ENCODE measurements at places on chromosomes 5 and 9.
A peak's percentile ranks its signal among the peaks of the same experiment; 100 is the strongest.

DNA sequence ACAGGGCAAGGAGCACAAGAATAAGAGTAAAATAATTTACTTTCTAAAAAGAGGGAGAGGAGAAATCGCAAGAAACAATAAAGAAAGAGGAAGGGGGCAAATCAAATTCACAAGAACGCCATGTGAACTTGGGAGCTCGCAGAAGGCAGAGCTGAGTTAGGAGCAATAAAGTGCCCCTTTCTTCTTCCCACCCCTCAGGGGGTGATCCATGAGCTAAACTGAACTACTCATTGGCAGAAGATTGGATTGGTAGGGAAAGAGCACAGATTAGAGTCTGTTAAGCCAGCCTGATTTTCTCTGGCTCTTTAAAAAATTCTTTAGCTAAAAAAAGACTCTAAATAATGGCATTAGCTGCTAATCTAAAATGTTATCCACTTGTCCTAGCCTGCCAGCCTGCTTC lies 307.5 kb downstream of the EBF1 start:
- H3K27me3 ChIP-seq = peaks cover 4% of the 10 kb centered on the region
- H3K36me3 ChIP-seq = no peaks in the 10 kb centered on the region
- no peak for DNase-seq
- H3K4me3 ChIP-seq = no peak overlapping the region
- no peaks in the 10 kb centered on the region for H3K4me1 ChIP-seq

GRCh38 chr5:177553671-177554429 lies 513 bp downstream of the FAM193B start:
- peak overlapping the region; percentile 78 for H3K27ac ChIP-seq
- H3K4me3 ChIP-seq = peak overlapping the region; percentile 96
- peaks cover 25% of the 10 kb centered on the region for H3K4me1 ChIP-seq
- peak; percentile 50 for DNase-seq
- peaks cover 5% of the 10 kb centered on the region for H3K36me3 ChIP-seq

DNA sequence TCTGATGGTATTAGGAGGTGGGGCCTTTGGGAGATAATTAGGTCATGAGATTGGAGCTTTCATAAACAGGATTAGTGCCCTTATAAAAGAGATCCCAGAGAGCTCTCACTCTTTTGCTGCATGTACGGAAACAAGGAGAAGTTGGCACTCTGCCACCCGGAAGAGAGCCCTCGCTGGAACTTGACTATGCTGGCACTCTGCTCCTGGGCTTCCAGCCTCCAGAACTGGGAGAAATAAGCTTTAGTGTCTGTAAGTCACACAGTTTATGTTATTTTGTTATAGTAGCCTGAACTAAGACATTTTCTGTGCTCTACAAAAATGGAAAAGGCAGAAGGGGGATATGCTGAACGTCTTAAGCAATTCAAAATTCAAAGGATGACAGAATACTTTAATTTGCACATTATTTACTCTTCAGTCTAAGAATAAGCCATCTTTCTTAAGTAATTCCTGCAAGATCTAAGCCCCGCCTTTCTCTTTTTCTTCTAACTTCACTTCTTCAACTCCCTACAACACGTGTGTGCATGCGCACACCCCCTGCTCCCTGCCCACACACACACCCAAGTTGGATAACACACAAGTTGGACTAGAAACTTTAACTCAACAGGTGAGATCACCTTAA lies 17.3 kb downstream of the NFIB start:
- H3K27me3 ChIP-seq = no peaks in the 10 kb centered on the region
- no peak overlapping the region for H3K27ac ChIP-seq
- no peaks in the 10 kb centered on the region for H3K36me3 ChIP-seq
- no peak overlapping the region for H3K4me3 ChIP-seq
- peaks cover 16% of the 10 kb centered on the region for H3K4me1 ChIP-seq

DNA sequence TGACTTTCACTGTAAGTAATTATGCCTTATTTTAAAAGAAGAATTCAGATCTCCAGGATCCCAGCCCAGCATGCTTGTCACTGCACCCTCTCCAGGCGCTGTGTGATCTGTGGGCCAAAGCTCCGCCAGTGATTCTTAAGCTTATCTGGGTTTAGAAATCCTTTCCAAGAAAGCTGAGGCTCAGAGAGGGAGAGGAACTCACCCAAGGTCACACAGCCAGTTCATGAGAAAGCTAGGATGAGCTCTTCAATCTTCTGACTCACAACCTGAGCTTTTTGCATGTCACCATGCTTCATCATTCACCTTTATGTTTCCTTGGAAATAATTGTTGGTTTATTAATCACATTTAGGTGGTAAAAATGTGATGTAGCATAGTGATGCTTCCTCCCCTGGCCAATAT lies 136.6 kb upstream of the HAND1 start:
- no peak for DNase-seq
- H3K4me1 ChIP-seq = peaks cover 8% of the 10 kb centered on the region
- H3K4me3 ChIP-seq = no peak overlapping the region
- H3K27ac ChIP-seq = no peak overlapping the region
- H3K36me3 ChIP-seq = no peaks in the 10 kb centered on the region

GRCh38 chr9:76629205-76629990 lies 134.8 kb upstream of the PCA3 start:
- H3K36me3 ChIP-seq = no peaks in the 10 kb centered on the region
- DNase-seq = no peak
- H3K4me3 ChIP-seq = no peak overlapping the region
- no peaks in the 10 kb centered on the region for H3K27me3 ChIP-seq

DNA sequence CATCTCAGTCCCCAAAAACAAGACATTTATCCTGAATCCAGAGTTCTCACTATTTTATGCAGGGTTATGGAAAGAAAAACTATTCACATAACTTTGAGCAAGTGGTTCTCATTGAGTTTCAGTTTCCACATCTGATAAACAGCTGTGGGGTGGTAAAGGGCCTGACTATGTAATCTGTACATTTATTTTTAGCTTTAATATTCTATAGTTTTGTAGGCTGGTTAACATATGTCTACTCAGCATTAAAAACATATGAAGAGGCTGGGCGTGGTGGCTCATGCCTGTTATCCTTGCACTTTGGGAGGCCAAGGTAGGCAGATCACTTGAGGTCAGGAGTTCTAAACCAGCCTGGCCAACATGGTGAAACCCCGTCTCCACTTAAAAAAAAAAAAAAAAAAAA lies 301.5 kb upstream of the CCNG1 start:
- no peak overlapping the region for H3K4me3 ChIP-seq
- H3K27me3 ChIP-seq = no peaks in the 10 kb centered on the region
- no peaks in the 10 kb centered on the region for H3K4me1 ChIP-seq
- no peak for DNase-seq

DNA sequence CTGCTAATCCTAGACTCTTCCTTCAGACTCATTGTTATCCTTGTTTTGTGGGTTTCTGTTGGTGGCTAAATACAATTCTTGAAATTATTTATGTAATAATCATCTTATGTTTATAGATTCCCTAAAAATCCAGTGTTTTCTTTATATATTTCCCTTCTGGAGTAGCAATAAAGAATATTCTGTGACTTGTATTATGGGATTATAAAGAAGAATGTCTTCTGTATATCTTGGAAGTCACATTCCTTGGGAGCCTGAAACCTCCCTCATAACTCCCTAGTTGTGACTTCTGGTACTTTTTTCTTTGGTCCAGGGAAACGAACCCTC lies 356.1 kb downstream of the TMEM167A start:
- no peak for DNase-seq
- H3K4me3 ChIP-seq = no peak overlapping the region
- H3K27ac ChIP-seq = no peak overlapping the region
- H3K36me3 ChIP-seq = no peaks in the 10 kb centered on the region
- no peaks in the 10 kb centered on the region for H3K4me1 ChIP-seq
